ENCODE measurements at places on chromosomes 3 and 15.

- DNase-seq: no peak
These were observed 43.4 kb upstream of the XCR1 start for GRCh38 chr3:46070595-46071093.

DNA sequence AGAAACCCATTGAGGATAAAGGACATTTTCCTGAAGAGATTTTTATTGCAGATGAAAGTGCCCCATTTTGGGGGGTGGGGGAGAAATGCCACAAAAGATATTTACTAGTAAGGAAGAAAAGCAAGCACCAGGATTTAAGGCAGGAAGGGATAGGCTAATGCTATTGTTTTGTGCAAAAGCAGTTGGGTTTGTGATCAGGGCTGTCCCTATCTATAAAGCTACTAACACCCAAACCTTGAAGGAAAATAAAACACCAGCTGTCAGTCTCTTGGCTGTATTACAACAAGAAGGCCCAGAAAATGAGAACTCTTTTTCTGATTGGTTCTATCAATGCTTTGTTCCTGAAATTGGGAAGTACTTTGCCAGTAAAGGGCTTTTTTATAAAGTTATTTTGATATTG is 56.0 kb downstream of the CD200 start:
- DNase-seq: no peak

- no peak for DNase-seq
These were observed 27.2 kb upstream of the GBE1 start for GRCh38 chr3:81788610-81789009.

DNA sequence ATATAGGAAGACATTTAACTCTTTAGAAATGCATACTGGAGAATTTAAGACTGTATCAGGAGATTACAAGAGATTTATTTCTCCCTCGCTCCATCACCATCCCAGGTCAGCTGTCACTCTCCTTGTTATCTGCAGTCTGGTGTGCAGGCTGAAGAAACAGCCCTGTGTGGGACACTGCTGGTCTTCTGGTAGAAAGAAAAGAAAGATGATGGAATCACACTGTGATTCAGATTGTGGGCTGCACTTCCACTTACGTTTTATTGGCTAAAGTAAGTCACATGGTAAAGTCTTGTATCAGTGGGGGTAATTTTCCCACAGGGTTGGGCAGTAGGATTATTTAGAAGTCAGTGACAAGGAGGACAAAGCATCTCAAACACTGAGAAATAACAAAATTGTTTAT is 18.1 kb upstream of the ATP1B3 start:
- no peak for DNase-seq

DNA sequence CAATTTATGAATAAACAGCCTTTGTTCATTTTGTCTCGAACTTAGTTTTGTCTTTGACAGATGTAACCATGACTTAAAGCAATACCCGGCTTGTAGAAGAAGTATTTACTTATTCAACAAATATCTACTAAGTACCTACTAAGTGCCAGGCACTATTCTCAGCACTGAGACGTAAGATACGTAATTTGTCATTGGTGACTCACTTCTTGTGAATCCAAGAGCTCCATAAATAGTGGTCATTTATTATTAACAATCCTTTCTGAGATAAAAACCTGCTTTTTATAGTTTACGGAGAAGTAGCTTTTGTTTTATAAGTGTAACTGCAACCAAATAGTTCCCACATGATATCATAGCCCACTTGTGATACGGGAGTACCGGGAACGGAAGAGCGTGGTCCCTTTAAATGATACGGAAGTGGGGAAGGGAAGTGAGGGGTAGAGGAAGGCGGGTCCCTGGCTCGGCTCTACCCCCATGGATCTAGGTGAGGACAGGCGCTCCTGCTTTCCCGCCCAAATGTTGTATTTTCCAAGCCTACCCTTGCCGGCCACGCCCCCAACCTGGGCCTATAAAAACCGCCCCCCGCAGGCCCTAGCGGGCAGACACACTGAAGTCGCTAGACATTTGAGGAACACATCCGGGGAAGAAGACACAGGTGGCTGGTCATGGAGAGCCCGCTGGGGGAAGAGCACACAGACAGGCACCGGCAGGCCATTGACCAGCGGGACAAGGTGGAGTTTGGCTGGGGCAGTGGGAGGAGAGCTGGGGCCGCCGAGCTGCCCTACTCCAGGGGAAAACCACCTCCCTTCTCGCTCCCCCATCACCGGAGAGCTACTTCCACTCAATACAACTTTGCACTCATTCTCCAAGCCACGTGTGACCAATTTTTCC is at the start of gene SAMMSON:
Gene SAMMSON (plus strand): TSS at position 594 of the 888 bp plus-strand sequence.
- DNase-seq: no peak

DNA sequence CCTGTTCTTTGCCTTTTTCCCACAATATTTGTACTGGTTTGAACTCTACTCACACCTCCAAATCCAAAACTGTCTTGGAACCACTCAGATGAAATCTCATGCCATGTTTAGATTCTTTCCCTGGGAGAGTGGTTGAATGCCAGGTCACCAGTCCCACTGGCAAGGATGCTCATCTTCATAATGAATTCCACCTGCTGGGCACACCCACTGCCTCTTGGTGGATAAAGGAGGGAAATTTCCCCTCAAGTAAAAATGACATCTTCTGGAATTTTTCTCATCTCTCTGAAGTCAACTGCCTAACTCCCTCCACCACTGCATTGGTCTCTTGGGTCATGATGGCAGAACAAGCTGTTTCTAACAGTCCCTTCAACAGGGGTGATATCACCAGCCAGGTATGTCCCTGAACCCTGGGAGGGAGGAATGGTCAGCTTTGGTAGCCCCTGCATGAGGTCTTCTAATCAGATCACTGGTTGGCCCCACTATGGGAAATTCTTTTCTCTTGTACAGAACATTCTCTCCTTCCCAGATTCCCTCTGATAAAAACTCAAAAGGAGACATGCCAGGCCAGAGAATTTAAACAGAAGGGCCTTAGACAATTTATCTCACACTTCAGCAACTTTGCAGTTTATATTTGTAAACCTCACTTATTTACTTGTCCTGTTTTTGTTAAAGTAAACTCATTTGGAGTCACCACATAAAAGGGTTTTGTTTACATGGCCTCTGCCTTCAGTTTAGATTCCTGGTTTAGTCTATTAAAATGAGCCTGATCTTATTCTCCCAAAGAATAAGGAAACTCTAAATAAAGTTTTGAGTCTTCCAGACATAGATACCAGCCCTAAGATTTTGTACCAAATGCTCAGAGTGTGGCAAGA is 143.4 kb downstream of the WNT5A start:
- no peak for DNase-seq

- DNase-seq: no peak
These were observed 81.8 kb downstream of the ALCAM start for GRCh38 chr3:105448338-105448982.

GRCh38 chr3:135454890-135455289 is 510.6 kb upstream of the PPP2R3A start:
- no peak for DNase-seq

DNA sequence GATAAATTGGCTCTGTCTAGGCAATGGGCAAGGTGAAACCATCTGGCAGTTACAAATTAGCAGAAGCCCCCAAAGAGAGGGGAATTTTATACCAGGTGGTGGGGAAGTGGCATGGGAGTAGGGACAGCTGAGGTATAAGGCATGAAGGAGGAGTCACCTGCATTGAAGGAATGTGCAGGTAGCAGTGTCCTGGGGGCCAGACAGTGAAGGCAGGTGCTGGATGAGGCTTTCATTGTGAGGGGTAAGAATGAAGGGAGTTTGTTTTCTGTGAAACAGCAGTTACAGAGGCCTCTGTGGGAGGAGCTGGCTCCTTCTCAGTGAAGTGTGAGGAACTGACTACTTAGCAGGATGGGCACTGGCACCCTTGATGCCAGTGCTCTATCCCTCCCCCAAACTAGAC is 19.1 kb upstream of the PXYLP1 start:
- no peak for DNase-seq

- no peak for DNase-seq
These were observed 59.1 kb upstream of the NEDD4 start for GRCh38 chr15:56052395-56053045.
